ENCODE measurements at places on chromosomes 6 and 20. TPM values are rescaled to one million over a fixed set of nuclear protein-coding genes. Genes with fewer than 3 reads are reported as not detected.

DNA sequence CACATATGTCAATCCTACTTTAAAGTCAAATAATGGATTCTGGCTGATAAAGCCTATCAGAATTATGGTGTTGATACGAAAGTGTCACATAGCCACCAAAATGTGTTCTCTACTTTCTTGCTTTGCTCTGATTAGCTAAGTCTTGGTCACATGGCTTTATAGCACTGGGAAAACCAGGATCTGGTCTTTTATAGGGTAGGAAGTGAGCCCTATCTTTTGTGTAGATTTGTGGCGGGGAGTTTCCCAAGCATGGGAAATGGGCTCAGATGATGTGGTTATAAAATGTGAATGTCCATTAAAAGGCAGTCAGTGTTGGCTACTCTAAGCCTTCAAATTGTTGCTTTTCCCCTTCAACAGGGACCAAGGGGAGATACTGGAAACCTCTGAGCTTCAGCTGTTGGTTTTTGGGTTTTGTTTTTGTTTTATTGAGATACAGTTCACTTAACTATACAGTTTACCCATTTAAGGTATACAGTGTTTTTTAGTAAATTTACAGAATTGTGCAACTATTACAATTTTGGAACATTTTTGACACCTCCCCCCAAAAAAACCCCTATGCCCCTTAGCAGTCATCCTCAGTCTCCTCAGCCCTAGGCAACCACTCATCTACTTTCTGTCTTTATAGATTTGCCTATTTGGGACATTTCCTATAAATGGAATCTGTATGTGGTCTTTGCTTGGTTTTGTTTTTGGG is 12.2 kb downstream of the RRP36 start:
- no peak for DNase-seq

DNA sequence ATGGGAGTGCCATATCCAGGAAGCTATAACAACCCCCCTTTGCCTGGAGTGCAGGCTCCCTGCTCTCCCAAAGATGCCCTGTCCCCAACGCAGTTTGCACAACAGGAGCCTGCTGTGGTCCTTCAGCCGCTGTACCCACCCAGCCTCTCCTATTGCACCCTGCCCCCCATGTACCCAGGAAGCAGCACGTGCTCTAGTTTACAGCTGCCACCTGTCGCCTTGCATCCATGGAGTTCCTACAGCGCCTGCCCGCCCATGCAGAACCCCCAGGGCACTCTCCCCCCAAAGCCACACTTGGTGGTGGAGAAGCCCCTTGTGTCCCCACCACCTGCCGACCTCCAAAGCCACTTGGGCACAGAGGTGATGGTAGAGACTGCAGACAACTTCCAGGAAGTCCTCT is 56.7 kb upstream of the TMEM181 start:
- DNase-seq: no peak

DNA sequence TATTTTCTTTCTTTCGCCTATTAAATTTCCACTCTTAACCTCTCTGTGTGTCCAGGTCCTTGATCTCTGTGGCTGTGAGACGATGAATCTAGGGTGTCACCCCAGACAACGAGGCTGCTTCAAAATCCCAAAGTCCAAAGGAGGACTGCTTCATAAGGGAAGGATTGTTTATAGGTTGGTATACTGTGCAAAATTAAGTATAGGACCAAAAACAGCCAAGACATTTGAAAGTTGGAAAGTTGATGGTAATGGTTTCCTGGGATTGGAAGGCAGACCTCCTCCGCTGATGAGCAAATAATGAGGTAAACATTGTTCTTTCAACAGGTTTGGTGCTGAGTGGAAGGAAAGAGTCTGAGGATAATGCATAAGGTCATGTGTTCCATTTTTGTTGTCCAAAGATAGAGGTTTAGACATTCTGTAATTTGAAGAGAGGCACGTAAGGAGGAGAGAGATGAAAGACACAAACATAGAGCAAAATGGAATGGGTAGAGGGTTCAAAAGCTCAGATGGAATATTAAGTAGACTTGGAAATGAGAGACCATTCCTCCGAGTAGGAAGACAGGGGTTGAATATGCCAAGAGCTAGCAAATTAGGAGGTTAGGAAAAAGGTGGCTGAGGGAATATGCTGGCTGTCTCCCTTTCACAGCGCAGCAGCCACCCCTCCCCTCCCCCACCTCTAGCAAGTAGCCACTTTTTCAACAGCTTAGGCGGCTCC is 24.8 kb downstream of the ZNF311 start:
- DNase-seq: no peak

DNA sequence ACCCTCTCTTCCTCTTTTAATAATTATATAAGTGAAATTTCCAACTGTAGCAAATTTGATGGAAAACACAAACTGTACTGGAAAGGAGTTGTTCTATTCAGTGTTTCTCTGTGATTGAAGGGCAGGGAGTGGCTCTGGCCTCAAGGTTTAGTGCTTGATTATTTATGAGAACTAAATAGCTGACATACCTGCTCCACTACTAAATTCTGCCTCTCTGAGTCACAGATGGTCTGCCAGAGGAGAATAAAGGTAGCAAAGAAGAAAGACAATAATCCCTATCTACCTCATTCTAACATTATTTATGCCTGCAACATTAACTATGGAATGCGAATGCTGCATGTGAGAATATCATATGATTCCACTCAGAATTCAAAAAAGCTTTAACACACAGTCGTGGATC is 9.3 kb downstream of the BMP5 start:
- no peak for DNase-seq

DNA sequence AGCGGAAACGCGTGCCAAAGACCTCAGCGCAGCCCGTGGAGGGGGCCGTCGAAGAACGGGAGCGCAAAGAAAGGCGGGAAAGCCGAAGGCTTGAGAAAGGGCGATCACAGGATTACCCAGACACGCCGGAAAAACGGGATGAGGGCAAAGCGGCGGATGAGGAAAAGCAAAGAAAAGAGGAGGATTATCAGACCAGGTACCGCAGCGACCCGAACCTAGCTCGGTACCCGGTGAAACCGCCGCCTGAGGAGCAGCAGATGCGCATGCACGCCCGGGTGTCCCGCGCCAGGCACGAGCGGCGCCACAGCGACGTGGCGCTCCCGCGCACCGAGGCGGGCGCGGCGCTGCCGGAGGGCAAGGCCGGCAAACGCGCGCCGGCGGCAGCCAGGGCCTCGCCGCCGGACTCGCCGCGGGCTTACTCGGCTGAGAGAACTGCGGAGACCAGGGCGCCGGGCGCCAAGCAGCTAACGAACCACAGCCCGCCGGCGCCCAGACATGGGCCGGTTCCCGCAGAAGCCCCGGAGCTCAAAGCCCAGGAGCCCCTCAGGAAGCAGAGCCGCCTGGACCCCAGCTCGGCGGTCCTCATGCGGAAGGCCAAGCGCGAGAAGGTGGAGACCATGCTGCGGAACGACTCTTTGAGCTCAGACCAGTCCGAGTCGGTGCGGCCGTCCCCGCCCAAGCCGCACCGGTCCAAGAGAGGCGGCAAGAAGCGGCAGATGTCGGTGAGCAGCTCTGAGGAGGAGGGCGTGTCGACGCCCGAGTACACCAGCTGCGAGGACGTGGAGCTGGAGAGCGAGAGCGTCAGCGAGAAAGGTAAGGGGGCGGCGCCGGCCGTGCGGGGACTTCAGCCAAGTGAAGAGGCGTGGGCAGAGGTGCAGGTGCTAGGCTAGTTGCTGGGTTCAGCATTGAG is 296.2 kb downstream of the RIMS1 start:
- DNase-seq: no peak

- DNase-seq: no peak
Measured at GRCh38 chr6:7621761-7622160, 31.8 kb downstream of the SNRNP48 start.

Gene SSTR4
- not detected for total RNA-seq

Gene LRRC1
- 7.9 TPM for total RNA-seq

DNA sequence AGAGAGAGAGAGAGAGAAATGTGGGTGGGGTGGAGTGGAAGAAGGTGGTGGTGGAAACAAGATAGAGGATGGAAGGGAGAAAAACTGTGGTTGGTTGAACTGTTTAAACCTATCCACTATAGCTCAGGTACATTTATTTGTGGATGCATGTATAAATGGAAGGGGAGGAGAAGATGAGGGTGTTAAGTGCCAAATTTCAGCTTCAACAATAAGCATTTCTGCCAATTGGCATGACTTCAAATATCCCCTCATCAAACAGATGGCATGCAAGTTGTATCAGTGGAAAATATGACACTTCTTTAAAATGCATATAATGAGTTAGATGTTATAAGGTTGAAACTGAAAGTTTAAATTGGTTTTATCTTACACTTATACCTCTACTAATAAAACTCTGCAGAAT is 216.1 kb downstream of the LMBRD1 start:
- DNase-seq: no peak

DNA sequence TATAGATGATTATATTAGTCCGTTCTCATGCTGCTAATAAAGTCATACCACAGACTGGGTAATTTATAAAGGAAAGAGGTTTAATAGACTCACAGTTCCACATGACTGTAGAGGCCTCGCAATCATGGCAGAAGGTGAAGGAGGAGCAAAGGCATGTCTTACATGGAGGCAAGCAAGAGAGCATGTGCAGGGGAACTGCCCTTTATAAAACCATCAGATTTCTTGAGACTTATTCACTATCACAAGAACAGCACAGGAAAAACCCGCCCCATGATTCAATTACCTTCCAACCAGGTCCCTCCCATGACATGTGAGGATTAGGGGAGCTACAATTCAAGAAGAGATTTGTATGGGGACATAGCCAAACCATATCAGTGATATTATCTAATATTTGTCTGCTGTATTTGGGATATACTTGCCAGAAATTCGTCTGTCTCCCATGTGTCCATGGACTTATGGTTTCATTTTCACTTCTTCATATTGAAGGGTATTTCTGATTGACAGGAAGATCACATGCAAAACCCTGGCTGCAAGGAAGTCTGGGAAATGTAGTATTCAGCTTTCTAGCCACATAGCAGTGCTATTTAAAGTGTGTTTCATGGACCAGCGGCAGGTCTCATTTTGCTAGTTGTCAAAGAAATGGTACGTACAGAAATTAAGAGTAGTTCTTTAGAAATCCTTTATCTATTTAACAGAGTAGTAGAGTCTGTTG is 50.5 kb upstream of the PAK5 start:
- peak; percentile 37 for DNase-seq

DNA sequence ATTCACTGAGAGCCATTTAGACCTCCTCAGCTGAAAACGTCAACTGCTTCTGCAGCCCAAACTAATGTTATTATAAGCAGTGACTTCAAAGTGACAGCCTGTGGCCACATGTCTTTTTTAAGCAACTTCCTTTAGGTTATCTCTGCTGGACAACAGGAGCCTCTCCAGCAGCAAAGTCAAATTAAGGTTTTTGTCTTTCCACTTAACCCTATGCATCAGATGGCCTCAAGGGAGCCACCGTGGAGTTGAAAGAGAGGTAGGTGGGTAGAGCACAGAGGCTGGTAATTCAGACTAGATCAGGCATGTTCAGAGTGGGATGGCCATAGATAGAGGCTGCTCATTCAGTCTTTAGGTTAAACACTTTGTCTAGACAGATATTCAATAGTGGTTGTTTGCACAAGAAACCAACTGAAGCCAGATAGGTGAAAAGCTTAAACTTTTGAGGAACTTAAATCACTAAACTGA is 300.6 kb upstream of the ECI2 start:
- DNase-seq: no peak

DNA sequence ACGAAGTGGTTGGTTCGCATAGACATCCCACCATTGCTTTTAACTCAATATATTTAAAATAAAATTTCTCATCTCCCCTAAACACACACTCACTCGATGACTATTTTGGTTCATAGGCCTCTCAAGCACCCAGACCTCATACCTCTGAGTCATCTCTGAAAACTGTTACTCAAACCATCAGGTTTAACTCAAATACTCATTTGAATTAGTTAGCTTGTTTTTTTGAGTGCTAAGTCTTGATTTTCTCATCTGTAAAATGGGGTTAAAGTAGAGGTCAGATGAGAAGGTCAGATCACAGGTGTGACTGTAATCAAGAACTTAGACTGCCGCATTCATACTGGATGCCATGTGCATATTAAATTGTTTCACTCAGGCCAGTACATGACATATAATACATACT is 243.9 kb upstream of the TENT5A start:
- DNase-seq: peak; percentile 6

Gene TRERF1
- 5.2 TPM for total RNA-seq

DNA sequence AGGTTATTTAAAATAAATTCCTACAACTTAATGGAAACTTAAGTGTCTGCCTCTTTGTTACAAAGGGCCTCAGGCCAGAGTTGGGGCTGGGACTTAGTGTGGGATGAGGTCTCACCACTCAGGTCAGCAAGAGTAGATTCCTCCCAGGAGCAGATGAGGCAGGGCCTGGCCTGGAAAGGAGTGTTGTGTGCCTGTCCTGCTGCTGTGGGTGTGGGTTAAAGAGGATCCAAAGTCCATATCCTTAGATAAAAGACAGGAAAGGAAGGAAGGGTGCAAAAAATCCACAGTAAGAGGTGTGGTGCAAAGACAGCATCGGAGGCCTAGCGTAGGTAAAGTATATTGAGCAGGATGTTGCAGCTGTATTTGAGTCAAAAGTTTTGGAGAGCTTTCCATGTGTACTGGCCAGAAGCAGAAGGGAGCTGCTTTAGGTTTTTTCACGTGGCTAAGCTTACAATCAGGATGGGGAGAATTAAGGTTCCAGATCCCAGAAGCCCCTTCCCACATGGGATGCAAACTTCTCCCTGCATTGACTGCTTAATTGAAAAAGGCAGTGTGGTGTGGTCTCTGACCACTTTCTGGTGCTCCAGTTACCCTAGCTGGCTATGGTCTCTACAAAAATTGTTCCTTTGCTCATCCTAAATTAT is 12.8 kb upstream of the PLCG1 start:
- no peak for DNase-seq

DNA sequence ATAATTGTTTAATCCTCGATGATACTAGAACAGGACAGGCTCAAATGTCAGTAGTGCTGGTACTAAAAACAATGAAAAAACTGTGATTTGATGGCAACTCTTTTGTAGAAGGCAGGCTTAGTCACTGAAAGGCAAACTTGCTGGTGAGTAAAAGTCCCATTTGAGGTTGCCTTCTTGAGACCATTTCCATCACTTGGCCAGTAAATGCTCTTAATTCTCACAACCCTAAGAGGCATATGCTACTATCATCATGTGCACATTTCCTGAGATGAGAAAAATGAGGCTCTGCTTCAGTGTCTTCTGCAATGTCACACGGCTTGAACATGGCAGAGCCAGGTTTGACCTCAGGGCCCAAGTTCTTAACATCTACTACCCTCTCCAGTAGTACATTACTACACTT is 9.9 kb downstream of the AKIRIN2 start:
- DNase-seq: no peak

Gene NKX2-4
- 1.1 TPM for total RNA-seq

DNA sequence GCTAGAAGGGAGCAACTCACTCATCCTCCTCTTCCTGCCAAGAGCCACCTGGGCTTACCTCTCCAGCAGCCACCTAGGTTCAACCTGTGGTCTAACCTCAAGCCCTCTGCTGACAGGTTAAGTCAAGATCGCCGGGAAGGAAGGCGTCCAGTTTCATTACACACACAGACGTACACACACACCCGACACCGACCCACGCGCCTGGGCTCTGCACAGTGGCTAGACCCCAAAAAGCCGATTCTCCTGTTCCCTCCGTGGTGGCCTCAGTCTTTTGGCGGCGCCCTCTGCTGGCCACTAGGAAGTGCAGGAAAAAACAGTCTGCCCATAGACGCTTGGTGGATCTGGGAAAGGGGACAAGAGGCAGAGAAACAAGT is 52.8 kb downstream of the MRPL14 start:
- peak; percentile 86 for DNase-seq
